Osteoblast (primary cell): ENCODE measurements at places on chromosomes 1 and 21. TPM values are rescaled to one million over a fixed set of nuclear protein-coding genes. Genes with fewer than 3 reads are reported as not detected.

KCNH1 gene
- 28.9 and 41.3 TPM in 2 replicates for total RNA-seq

SSX2IP gene
- 10.9 TPM in 2 replicates for total RNA-seq

RHD gene
- not detected in 2 replicates for total RNA-seq

TMEM200B gene
- total RNA-seq: 9.4 and 10.6 TPM in 2 replicates

ANGPTL3 gene
- total RNA-seq: under 0.01 TPM in 1 of 2 replicates, not detected in the other

MAST2 gene
- 24.2 and 33.0 TPM in 2 replicates for total RNA-seq

GUCA2B gene
- not detected in 2 replicates for total RNA-seq

LRRIQ3 gene
- total RNA-seq: 0.59 and 0.72 TPM in 2 replicates

PGLYRP3 gene
- total RNA-seq: not detected in 2 replicates

TACSTD2 gene
- total RNA-seq: under 0.01 and 0.29 TPM in 2 replicates

LRRN2 gene
- total RNA-seq: under 0.01 TPM in 1 of 2 replicates, not detected in the other

CRP gene
- total RNA-seq: not detected in 2 replicates

PKP1 gene
- under 0.01 TPM in 2 replicates for total RNA-seq

S100A7A gene
- not detected in 2 replicates for total RNA-seq

FAAH gene
- total RNA-seq: 2.4 and 4.0 TPM in 2 replicates

ATP1B1 gene
- total RNA-seq: 8.3 and 12.7 TPM in 2 replicates

VCAM1 gene
- total RNA-seq: 382 and 511 TPM in 2 replicates

TEX38 gene
- total RNA-seq: 0.29 TPM in 1 of 2 replicates, not detected in the other

ATP1A2 gene
- 0.72 and 1.2 TPM in 2 replicates for total RNA-seq

EFNA1 gene
- total RNA-seq: 0.36 and 0.88 TPM in 2 replicates

S100A7 gene
- total RNA-seq: not detected in 2 replicates

TGFB2 gene
- 12.7 and 13.4 TPM in 2 replicates for total RNA-seq

ATP5IF1 gene
- 51.8 and 53.3 TPM in 2 replicates for total RNA-seq

FNDC5 gene
- total RNA-seq: 0.36 TPM in 1 of 2 replicates, not detected in the other

DYNLT5 gene
- 1.2 and 1.4 TPM in 2 replicates for total RNA-seq

CTSE gene
- not detected in 2 replicates for total RNA-seq

FHL3 gene
- 21.4 and 25.6 TPM in 2 replicates for total RNA-seq

SH2D1B gene
- total RNA-seq: not detected in 2 replicates

MAP1LC3C gene
- total RNA-seq: under 0.01 and 0.29 TPM in 2 replicates

CRABP2 gene
- total RNA-seq: 9.1 and 16.6 TPM in 2 replicates

AIM2 gene
- total RNA-seq: 0.59 and 0.72 TPM in 2 replicates

PODN gene
- 43.3 and 52.8 TPM in 2 replicates for total RNA-seq

PPM1J gene
- total RNA-seq: 0.59 and 1.1 TPM in 2 replicates

HCRTR1 gene
- not detected in 2 replicates for total RNA-seq

PLA2G2C gene
- total RNA-seq: not detected in 2 replicates

EPHA10 gene
- total RNA-seq: not detected in 2 replicates

GJC2 gene
- 0.88 and 1.4 TPM in 2 replicates for total RNA-seq

INSRR gene
- 0.29 and 0.36 TPM in 2 replicates for total RNA-seq

ENAH gene
- total RNA-seq: 344 and 453 TPM in 2 replicates

FCRLA gene
- 0.88 and 1.4 TPM in 2 replicates for total RNA-seq

ZSCAN20 gene
- 9.8 and 11.2 TPM in 2 replicates for total RNA-seq
